ENCODE measurements at places on chromosomes 11 and 22.

DNA sequence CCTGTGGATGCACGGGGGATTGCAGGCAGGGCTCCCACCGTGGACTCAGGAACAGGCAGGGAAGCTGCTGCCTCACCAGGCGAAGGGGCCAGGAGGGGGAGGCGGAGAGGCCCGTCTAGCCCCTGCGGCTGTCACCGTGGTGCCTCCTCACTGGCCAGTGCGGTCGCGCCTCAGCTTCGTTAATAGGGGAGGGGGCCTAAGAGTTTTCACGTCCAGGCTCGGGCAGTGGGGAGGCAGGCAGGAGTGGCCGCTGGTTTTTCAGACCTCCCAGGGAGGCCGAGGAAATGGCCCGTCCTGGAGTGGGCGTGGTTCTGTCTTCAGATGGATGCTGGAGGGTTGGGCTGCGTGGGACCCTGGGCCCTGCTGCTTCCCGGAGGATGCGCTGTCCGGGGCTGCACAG, 91.1 kb upstream of the B3GAT1 start:
- DNase-seq: no peak

GRCh38 chr22:24758164-24758799, 16.2 kb downstream of the PIWIL3 start:
- DNase-seq: no peak

- no peak for DNase-seq
Observed at GRCh38 chr22:37225481-37225880, 13.2 kb upstream of the SSTR3 start.

DNA sequence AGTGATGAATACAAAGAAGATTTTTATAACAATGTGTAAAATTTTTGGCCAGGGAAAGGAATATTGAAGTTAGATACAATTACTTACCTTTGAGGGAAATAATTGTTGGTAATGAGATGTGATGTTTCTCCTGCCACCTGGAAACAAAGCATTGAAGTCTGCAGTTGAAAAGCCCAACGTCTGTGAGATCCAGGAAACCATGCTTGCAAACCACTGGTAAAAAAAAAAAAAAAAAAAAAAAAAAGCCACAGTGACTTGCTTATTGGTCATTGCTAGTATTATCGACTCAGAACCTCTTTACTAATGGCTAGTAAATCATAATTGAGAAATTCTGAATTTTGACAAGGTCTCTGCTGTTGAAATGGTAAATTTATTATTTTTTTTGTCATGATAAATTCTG, 5.3 kb downstream of the BIRC3 start:
- no peak for DNase-seq

GRCh38 chr11:125358254-125358840, 137.7 kb downstream of the FEZ1 start:
- no peak for DNase-seq

- DNase-seq: no peak
Observed at GRCh38 chr22:36227396-36227795, 11.9 kb downstream of the APOL2 start.

- no peak for DNase-seq
Observed at GRCh38 chr11:69642549-69642912, 1.6 kb downstream of the CCND1 start.
